ENCODE measurements at places on chromosomes 5 and 9.

GRCh38 chr9:95771556-95772246 lies 103.8 kb upstream of the ERCC6L2 start:
- DNase-seq, result peak; percentile 32

GRCh38 chr5:172548311-172548731 lies 92.7 kb upstream of the NEURL1B start:
- no peak for DNase-seq

DNA sequence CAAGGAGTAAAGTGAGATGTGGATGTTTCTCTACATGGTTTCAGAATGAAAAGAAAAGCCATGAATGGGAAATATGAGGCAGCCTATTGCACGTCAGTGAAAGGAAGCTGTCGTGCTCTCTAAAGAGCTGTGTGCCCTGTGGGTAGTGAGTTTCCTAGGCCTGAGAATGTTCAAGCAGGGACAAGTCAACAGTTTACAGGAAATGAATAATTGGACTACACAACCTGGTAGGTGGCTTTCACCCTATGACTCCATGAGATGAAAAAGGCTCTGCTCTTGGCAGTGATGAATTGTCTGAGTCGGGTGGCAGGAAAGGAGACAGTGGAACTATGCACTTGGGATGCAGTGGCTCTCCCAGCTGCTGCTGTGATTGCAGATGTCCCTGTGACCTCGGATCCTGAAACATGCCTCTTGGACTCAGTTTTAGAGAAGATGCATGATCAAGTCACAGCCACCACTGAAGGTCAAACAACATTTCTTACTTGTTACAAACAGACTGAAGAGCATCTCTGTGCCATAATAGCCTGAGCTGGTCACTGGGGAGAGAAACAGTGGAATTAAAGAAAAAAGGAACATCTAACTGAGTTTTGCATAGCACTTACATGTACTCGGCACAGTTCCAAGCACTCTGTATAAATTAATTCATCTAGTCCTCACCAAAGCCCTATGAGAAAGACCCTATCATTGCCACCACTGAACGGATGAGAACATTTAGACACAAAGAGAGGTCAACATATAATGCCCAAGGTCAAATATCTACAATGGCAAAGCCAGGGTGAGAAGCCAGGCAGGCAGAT lies 293.7 kb downstream of the SPOCK1 start:
- DNase-seq, result peak; percentile 47

GRCh38 chr9:95465115-95465514 lies 51.7 kb downstream of the PTCH1 start:
- no peak for DNase-seq

- no peak for DNase-seq
These were observed 67.0 kb downstream of the NIPBL start for GRCh38 chr5:36943584-36943983.

DNA sequence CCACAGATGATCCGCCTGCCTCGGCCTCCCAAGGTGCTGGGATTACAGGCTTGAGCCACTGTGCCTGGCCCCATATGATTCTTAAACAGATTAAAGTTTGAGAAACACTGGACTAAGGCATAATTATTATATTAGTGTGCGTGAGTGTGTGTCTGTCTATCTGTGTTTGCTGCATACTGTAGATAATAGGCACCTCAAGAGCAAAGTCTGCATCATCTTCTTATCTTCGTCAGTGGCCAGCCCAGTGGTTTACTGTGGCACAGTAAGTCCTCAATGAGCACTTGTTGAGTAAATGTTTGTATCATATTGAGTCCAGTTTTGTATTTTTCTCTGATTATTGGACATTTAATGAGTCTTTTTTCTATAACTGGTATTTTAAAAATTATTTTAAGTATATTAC lies 81.7 kb downstream of the ITGA1 start:
- no peak for DNase-seq

GRCh38 chr5:68139611-68140441 lies 75.7 kb upstream of the PIK3R1 start:
- no peak for DNase-seq

DNA sequence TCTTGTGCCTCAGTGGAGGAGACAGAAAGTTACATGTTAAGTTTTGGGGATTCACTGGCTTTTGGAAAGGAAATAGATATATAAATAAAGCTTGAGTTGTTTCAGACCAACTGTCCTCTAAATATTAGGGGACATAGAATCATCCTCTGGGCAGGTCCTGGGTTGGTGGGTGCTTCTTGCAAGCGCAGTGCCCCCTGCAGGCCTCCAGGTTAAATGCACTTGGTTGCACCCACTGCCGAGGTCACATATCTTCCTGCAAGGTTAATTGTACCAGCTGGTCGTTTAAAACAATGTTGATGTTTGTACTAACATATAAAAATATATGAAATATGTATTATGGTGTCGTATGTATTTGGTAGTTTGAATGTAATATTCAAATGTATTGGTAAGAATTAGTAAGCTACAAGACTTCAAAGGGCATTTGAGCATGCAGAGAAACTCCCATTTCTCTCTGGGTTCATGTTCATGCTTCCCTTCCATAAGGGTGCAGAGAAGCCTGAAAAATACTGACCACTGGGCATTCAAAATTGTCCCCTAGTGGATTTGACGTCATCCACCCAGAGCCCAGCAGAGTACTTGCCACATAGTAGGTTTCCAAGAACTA lies 87.0 kb downstream of the ZNF618 start:
- peak; percentile 39 for DNase-seq

- DNase-seq, result no peak
These were observed 59.9 kb downstream of the GRAMD2B start for GRCh38 chr5:126483156-126483555.

DNA sequence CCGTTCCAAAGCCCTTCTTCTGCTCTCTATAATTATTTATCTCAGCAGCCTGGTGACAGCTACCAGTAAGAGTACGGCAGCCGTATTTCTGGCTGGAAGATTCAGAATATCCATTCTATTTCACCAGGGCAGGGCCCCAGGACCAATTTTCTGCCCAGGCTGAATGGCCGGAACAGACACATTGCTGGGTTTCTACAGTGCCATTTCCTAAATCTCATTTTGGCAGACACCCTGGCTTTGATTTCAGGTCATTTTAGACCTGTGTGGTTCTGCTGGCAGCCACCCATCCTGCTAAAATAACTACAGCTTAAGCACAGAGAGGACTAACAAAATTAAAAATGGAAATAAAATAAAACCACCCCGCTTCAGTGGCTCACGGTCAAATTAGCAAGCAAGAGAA lies 95.0 kb downstream of the CRB2 start:
- no peak for DNase-seq

GRCh38 chr9:116701940-116702642 lies 15.0 kb downstream of the TRIM32 start:
- no peak for DNase-seq

- DNase-seq, result no peak
These were observed 47.6 kb upstream of the JAK2 start for GRCh38 chr9:4937446-4937845.

DNA sequence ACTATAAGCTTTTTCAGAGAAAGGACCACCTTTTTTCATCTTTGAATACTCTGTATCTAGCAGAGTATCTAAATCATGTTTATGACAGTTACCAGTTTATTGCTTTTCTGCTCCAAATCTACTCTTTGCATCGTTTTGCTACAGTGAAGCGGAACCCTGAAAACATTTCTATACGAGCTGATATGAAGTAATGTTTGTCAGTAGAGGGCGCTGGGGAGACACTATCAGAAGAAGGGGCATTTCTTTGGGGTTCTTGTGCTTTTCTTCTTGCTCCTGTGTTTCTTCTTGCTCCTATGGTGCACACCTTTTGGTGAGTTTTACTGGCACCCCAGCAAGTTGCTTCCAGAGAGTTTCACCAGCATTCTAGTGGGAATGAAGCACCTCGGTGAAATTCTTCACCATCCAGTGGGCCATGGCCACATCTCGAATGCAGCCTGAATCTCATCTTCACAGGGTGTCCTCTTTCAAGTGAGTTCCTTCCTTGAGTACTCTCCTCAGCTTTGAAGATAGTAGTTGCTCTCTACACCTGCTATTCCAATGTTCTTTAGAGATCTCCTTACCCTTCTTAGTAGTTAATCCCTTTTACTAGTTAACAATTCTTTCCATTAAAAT lies 98.4 kb downstream of the FGF1 start:
- DNase-seq, result peak; percentile 42

DNA sequence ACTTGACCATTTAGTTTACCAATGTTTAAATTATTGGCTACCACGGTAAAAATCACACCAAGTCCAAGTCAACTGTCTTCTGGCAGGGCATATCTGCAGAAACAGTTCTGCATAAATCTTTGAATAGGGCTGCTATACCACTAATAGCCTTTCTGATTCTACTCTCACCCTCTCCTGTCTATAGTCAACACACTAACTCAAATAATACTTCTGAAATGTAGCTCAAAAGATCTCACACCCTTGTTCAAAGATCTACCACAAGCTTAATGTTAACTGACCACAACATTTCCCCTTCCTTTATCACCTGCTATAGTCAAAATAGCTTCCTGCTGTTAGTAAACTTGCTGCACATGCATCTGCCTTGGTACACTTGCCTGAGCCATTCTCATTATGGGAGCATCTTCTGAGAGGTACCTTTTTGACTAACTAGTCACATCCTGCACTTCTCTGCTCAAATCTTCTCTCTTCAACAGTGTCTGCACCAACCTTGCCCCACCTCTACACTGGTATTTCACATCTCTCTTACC lies 319.4 kb downstream of the CDH10 start:
- DNase-seq, result no peak

GRCh38 chr5:96734871-96735325 lies 72.7 kb downstream of the CAST start:
- DNase-seq, result peak; percentile 63

DNA sequence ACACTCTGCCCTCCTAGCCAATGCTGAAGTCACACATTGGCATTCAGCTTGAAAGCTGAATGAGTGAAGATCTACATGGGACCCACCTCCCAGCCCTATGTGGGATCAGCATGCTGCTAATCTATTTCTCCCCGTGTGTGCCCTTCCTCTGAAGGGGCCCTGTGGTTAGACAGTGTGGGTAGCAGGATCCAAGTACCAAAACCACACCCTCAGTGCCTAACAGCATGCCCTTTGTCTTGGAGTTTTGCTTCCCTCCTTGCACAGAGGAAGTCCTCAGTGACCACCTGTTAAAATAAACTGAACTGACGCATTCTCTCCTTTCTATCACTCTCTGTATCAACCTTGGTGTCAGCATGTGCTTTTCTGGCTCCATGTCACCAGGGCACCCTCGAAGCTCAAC lies 25.0 kb downstream of the SH3TC2 start:
- no peak for DNase-seq

DNA sequence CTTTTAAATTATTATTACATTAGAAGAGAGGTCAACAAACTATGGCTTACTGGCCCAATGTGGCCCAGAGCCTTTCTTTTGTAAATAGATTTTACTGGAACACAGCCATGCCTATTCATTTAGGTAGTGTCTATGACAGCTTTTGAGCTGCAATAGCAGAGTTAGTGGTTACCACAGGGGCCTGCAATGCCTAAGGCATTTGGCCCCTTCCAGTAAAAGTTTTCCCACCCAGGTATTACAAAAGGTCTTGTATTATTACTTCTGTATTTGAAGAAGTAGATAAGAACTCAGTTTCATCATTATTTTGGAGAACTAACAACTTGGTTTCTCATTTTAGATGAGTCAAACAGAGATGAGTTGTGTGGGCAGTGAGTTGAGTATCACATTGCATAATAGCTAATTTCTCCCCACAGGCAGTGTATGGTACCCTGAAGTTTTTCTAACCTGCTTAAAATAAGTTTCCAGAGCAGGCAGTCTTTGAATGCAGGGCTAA lies 9.5 kb downstream of the MTRR start:
- DNase-seq, result peak; percentile 88

- no peak for DNase-seq
These were observed 325.2 kb downstream of the CETN3 start for GRCh38 chr5:90084342-90084741.

DNA sequence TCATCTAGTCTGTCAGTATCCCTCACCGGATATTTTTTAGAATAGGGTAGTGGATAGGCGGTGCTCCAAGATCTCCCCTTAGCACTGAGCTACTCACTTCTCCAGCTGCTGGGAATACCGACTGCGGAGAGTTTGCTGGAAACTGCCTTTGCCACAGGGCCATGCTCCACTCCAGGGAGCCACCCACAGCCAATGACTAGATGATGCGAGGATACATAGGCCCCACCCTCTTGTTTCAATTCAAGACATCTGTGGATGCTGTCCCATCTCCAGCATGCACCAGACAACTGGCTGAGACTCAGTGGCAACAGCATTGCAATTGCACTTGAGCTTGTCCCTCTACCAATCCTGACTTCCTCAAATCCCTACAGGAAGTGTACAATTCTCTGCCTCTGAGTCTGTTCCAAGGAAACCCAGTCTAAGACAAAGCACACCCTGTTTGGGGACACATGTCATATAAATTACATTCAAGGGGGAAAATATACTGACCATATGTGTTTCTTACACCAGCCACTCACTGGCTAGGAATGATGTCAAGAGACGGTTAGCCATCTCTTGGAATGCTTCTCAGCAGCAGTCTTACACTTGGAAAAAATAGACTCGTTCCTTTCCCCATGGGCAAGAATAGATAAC lies 312.6 kb upstream of the KIF2A start:
- no peak for DNase-seq

DNA sequence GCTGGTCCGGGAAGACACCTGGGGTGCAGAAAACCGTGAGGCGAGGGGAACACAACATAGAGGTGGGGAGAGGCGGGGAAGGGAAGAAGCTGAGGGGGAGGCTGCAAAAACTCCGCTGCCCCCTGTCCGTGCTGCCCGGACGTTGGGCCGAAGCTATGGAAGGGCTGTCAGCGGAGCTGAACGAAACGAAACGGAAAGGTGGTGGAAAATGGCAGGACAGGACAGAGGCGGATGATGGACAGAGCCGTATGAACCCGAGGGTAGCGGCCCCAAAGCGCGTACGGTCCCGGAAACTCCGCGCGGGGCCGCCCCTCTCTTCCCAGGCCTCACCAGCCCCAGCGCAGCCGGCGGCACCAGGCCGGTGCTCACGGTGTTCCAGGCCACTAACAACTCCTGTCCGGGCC lies 272 bp downstream of the ANAPC2 start:
- DNase-seq, result no peak

DNA sequence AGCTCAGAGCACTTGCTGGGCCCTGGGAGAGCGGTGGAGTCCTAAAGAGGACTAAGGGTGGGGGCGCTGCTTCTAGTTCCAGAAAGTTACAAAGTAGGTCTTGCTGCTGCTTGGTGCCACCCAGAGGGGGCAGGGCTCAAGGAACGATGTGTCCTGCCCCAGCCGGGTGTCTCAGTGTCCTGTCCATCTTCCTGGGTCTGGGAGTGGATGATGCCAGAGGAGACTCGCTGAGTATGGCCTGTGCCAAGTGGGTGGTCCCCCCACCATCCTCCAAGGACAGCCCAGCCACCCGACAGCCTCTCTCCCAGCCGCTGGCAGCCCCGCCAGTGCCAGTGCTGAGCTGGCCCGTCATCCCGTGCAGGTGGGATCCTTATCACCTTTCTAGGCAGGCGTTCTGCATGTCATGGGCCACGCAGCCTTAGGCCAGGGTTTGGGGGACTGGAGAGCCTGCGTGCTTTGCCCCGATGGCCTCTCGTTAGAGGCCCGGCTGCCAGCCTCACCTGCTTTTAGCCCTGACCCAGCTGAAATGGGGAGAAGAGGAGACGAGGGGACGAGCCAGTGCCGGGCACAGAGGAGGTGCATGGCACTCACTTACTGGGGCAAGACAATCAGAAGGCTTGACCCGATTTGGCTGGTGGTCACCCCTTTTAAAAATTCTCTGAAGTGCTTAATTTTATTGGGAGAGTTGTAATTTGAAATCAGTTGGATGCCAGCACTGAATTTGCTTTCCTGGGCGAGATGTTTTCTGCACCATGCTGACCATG lies 5.6 kb downstream of the WNK2 start:
- no peak for DNase-seq

- DNase-seq, result peak; percentile 86
These were observed at the start of gene CD74 for GRCh38 chr5:150412319-150413175. Gene CD74 (minus strand): TSS chr5:150412910. CDS start chr5:150412749, 161 bp downstream.
